ENCODE measurements at places on chromosomes 1 and 21. TPM values are rescaled to one million over a fixed set of nuclear protein-coding genes. Genes with fewer than 3 reads are reported as not detected.

- DNase-seq = no peak
Observed at GRCh38 chr1:21625390-21626190, 43.6 kb downstream of the RAP1GAP start.

- peak; percentile 56 for DNase-seq
Observed at GRCh38 chr1:179034720-179035119, 9.0 kb downstream of the FAM20B start.

DNA sequence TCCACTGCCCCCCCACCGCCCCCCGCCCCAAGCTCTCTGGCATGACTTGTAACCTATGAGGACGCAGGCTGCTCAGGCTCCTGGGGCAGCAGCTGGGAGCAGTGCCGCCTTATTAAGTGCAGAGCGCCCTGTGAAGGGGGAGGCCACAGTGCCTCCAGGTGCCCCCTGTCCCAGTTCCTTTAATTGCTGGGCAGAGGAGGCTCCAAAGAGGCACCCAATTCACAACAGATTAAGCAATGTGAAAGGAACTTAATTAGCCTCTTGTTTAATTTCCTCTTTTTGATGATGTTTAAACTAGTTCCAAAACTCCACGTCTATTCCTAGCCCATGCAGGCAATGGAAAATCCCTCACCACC, 3.0 kb downstream of the RXFP4 start:
- DNase-seq = no peak

GRCh38 chr1:230831771-230832170, 36.5 kb downstream of the C1orf198 start:
- DNase-seq = no peak

- DNase-seq = no peak
Observed at GRCh38 chr1:70762386-70762785, 285.2 kb downstream of the PTGER3 start.

DNA sequence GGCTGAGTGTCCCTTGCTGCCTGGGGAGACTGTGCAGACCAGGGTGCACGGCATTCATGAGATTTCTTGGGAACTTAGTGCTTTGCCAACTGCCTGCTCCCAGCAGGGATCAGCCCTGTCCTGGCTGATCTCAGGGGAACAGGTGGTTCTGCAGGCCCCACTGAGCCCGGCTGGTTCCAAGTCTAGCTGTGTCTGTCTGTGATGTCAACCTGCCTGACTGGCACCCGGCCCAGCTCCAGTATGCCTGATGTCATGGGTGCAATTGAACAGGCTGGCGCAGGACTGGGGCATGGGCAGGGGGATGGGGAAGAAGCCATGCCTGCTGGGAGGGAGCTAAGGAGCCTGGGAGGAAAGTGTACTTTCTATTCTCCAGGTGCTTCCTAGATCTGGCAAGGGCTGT, 227.1 kb downstream of the GRIK3 start:
- no peak for DNase-seq

DNA sequence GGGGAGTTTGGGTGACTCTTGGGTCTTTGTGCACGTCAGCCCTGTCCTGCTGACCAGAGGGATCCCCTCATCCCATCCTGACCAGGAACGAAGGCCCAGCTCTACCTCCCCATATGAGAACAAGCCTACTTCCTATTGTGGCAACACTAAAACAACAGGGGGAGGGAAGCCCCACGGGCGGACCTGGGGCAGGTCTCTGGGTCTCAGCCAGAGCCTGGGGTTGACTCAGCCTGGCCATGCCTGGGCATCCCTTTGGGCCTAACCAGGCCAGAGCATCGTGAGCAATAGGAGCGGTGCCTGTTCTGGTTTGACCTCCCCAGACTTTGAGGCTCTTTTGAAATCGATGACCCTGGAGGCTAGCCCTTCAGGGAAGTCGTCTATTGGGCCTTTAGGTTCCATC, 16.8 kb downstream of the RPS6KA1 start:
- no peak for DNase-seq

HSD11B1 gene
- 0.47 TPM for total RNA-seq

- DNase-seq = no peak
Observed at GRCh38 chr1:70819785-70820184, 227.8 kb downstream of the PTGER3 start.

- DNase-seq = no peak
Observed at GRCh38 chr21:15018382-15018781, 46.4 kb downstream of the NRIP1 start.

- DNase-seq = no peak
Observed at GRCh38 chr21:31442339-31442738, 98.3 kb upstream of the TIAM1 start.
